Activated CD4-positive, alpha-beta memory T cell treated with anti-CD3 and anti-CD28 coated beads, Interleukin-2, amount 10 ng/mL, durations not matched to agents 7 days and 5 days (primary cell): ENCODE measurements at places on chromosomes 7 and 10.

- H3K27ac ChIP-seq = no peak overlapping the region
- peaks cover 2% of the 10 kb centered on the region for H3K36me3 ChIP-seq
- no peak for DNase-seq
- H3K4me1 ChIP-seq = peaks cover 2% of the 10 kb centered on the region
- H3K27me3 ChIP-seq = no peaks in the 10 kb centered on the region
Measured at GRCh38 chr10:4450981-4451908, 374.8 kb upstream of the AKR1E2 start.

GRCh38 chr7:135501402-135501801, 8.5 kb downstream of the CNOT4 start:
- peaks cover 16% of the 10 kb centered on the region for H3K4me1 ChIP-seq
- H3K36me3 ChIP-seq = peaks cover 5% of the 10 kb centered on the region
- no peak for DNase-seq
- no peaks in the 10 kb centered on the region for H3K27me3 ChIP-seq
- no peak overlapping the region for H3K27ac ChIP-seq
- no peak overlapping the region for H3K4me3 ChIP-seq

- no peaks in the 10 kb centered on the region for H3K4me1 ChIP-seq
- H3K36me3 ChIP-seq = no peaks in the 10 kb centered on the region
- DNase-seq = no peak
- H3K27me3 ChIP-seq = peaks cover 4% of the 10 kb centered on the region
- H3K27ac ChIP-seq = no peak overlapping the region
Measured at GRCh38 chr10:121684276-121684675, 86.0 kb upstream of the FGFR2 start.

DNA sequence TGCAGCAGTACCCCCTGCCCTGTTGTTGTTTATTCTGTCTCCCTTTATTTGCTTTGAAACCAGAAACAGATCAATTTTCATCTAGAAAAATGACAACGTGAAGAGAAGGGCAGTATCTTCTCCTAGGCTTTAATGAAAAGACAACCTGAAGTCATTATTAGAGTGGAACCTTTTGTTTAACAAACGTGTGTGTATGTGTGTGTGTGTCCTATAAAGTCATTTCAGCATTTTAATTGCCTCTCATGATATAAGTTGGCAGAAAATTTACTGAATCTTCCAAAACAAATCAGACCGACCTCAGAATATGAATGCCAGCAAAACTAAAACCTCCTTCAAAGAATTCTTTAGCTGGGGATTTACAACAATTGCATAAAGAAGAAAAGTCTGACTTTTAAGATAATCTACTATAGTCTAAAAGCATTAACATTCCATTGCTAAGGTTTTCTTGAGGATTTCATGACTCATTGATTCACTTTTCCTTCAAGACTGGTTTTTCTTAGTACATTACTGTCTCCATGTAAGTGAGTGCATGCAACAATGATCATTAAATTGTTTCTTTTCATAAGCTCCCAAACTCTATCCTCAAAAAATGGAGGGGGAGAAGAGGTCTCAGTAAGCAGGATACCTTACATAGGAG, 3.2 kb downstream of the GLI3 start:
- no peak overlapping the region for H3K27ac ChIP-seq
- peaks cover 64% of the 10 kb centered on the region for H3K27me3 ChIP-seq
- DNase-seq = no peak
- H3K36me3 ChIP-seq = peaks cover 3% of the 10 kb centered on the region
- H3K4me1 ChIP-seq = peaks cover 6% of the 10 kb centered on the region

- H3K27ac ChIP-seq = peak overlapping the region; percentile 24
- H3K4me1 ChIP-seq = peaks cover 32% of the 10 kb centered on the region
- no peak overlapping the region for H3K4me3 ChIP-seq
- peaks cover 3% of the 10 kb centered on the region for H3K36me3 ChIP-seq
Measured at GRCh38 chr10:97791824-97792721, 20.3 kb upstream of the SFRP5 start.

DNA sequence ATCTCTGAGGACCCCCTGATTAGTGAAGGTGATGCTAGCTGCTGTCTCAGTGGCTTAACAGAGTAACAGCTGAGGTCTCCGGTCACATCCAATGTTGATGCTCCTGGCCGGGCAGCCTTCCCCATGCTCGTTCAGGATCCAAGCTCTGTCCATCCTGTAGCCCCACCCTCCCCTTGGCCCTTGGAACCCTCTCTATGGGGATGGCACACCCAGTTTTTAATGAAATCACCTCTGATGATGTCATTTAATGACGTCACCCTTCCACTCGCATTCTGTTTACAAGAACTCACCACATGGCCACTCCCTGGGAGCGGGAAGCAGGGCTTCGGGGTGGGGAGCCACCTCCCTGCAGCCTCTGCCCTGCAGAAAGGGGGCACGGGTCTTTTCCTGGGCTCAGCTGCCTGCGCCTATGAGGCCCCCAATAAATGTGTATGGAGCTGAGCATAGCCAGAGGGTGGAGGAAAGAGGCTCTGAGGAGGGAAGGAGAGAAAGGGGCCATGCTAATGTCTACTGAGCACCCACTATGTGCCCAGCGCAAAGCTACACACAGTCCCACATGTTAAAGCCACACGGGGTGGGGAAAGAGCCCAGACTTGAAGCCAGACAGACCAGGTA, 95.5 kb downstream of the OAT start:
- no peak overlapping the region for H3K4me3 ChIP-seq
- H3K4me1 ChIP-seq = no peaks in the 10 kb centered on the region
- H3K36me3 ChIP-seq = no peaks in the 10 kb centered on the region
- H3K27ac ChIP-seq = no peak overlapping the region

GRCh38 chr7:74581916-74582440, 75.5 kb upstream of the GTF2I start:
- H3K27ac ChIP-seq = no peak overlapping the region
- no peaks in the 10 kb centered on the region for H3K36me3 ChIP-seq
- H3K4me1 ChIP-seq = no peaks in the 10 kb centered on the region

DNA sequence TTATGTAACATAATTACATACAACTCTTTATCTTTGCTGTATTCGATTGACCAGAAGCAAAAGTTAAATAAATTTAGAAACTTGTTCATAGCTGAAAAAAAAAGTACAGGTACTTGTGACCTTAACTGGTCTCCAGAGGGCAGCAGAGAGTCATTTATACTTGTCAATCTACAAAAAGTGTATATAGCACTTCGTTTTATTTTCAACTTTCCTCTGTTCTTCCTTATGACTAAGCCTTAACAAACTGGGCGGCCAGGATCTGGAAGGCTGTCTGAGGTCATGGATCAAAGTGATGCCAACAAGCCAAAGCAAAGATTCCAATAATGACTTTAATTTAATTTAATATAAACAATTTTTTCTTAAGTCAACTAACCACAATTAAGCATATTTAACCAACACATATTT, 29.8 kb downstream of the C10orf67 start:
- no peak overlapping the region for H3K27ac ChIP-seq
- peak; percentile 34 for DNase-seq
- no peak overlapping the region for H3K4me3 ChIP-seq
- peaks cover 5% of the 10 kb centered on the region for H3K27me3 ChIP-seq

DNA sequence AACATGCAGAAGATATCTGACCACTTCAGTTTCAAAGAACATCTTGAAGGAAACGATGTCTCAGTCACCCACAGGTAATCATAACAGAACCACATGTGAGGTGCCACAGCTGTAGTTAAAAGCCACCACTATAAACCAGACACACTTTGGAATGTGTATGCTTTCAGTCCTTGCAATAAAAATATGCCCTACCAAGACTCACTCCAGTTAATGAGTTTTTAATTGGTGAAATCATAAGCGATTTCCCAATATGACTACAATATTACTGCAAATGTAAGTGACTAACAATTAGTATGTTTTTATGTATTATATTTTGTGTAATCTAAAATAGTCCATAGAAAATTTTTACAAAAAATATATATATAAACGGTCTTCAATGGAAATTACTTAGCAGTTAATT, 428.2 kb downstream of the PARD3 start:
- no peaks in the 10 kb centered on the region for H3K36me3 ChIP-seq
- no peak overlapping the region for H3K4me3 ChIP-seq
- H3K27me3 ChIP-seq = no peaks in the 10 kb centered on the region
- no peak for DNase-seq

GRCh38 chr10:124383496-124383895, 35.2 kb downstream of the OAT start:
- no peak overlapping the region for H3K4me3 ChIP-seq
- H3K27me3 ChIP-seq = peaks cover 23% of the 10 kb centered on the region
- no peaks in the 10 kb centered on the region for H3K36me3 ChIP-seq
- H3K27ac ChIP-seq = no peak overlapping the region

DNA sequence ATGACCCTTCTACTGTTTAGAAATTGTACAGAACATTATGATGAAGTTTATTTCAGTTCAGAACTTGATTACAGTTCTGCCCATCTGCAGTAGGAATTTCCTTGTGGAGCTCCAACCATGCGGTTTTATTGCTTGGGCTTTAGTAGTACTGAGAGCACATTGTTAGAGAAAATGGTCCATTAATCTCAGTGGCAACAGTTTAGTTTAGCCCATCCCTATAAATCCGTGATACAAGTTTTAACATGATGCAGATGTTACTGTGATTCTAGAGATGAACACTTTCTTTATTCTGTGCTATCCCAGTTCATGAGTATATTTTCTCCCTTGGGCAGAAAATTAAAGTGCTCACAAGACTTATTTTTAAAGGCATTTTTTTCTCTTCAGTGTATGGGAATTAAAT, 84.8 kb upstream of the FZD8 start:
- no peaks in the 10 kb centered on the region for H3K36me3 ChIP-seq
- H3K4me1 ChIP-seq = no peaks in the 10 kb centered on the region
- no peak overlapping the region for H3K4me3 ChIP-seq
- DNase-seq = no peak
- no peaks in the 10 kb centered on the region for H3K27me3 ChIP-seq

- H3K27me3 ChIP-seq = no peaks in the 10 kb centered on the region
- H3K36me3 ChIP-seq = peaks cover 23% of the 10 kb centered on the region
- H3K27ac ChIP-seq = no peak overlapping the region
- DNase-seq = no peak
- peaks cover 6% of the 10 kb centered on the region for H3K4me1 ChIP-seq
- no peak overlapping the region for H3K4me3 ChIP-seq
Measured at GRCh38 chr7:127890726-127891125, 140.5 kb downstream of the LRRC4 start.

GRCh38 chr7:140003913-140004382, 58.8 kb downstream of the PARP12 start:
- no peaks in the 10 kb centered on the region for H3K27me3 ChIP-seq
- no peaks in the 10 kb centered on the region for H3K36me3 ChIP-seq
- no peak overlapping the region for H3K4me3 ChIP-seq
- DNase-seq = peak; percentile 39

GRCh38 chr7:121931149-121931902, 58.4 kb downstream of the PTPRZ1 start:
- H3K4me3 ChIP-seq = no peak overlapping the region
- H3K27ac ChIP-seq = no peak overlapping the region
- H3K4me1 ChIP-seq = no peaks in the 10 kb centered on the region
- DNase-seq = no peak

DNA sequence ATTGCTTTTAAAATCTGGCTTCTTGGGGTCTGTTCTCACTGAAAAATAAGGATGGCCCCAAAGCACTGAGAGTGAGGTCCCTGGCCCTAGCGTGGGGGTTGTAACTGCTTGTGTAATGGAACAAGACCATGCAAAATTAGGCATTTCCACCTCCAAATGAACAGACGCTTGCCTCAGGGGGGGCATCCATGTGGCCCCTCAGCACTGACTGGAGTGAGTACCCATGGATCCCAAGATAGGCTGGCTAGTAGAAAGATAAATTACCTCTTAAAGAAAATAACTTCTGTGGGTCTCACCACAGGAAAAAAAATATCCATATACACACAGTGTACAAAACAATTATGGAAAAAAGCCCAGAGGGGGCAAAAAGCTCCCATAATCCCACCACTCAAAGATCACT, 15.2 kb upstream of the CPA1 start:
- no peaks in the 10 kb centered on the region for H3K36me3 ChIP-seq
- no peak overlapping the region for H3K27ac ChIP-seq
- no peaks in the 10 kb centered on the region for H3K27me3 ChIP-seq
- peaks cover 3% of the 10 kb centered on the region for H3K4me1 ChIP-seq

DNA sequence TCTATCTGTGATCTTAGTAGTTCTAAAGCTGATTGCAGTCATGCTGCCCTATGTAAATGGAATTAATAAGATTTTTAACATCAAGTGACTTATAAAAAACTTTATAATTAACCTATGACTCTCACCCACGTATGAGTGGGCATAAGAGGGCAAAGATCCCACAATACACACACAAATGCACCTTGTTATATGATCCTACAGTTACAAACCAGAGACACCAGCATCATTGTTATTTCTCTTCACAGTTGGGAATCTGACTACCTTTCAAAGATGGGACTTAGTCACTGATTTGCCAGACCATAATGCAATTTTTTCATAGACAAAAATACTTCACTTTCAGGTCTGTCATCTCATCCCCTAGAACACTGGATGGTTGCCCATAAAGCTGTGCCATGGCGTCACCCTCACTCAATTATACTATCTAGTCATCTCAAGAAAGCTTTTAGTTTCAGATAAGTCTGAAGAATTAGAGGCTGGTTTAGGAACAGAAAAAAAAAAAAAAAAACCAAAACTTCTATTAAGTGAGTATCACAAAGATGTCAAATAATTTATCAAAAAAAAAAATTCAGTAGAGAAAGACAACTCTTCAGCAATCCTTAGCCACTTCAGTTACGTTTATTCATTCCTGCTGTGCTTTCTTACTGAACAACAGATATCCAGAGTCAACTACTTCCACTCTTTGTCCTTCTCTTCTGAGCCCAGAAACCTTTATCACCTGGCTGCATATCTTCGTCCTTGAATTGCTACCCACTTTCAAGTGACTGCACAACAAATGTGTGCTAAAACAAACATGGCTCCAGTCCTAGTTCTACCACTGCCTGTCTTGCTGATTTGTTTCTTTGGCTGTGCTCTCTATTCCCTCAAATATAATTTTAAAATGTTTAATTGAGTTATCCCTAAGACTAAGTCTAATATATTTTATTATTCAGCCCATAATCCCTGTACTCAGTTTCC, 175.0 kb upstream of the CHRM2 start:
- H3K36me3 ChIP-seq = no peaks in the 10 kb centered on the region
- no peak overlapping the region for H3K27ac ChIP-seq
- H3K4me1 ChIP-seq = no peaks in the 10 kb centered on the region
- H3K27me3 ChIP-seq = no peaks in the 10 kb centered on the region
- H3K4me3 ChIP-seq = no peak overlapping the region
- DNase-seq = no peak

DNA sequence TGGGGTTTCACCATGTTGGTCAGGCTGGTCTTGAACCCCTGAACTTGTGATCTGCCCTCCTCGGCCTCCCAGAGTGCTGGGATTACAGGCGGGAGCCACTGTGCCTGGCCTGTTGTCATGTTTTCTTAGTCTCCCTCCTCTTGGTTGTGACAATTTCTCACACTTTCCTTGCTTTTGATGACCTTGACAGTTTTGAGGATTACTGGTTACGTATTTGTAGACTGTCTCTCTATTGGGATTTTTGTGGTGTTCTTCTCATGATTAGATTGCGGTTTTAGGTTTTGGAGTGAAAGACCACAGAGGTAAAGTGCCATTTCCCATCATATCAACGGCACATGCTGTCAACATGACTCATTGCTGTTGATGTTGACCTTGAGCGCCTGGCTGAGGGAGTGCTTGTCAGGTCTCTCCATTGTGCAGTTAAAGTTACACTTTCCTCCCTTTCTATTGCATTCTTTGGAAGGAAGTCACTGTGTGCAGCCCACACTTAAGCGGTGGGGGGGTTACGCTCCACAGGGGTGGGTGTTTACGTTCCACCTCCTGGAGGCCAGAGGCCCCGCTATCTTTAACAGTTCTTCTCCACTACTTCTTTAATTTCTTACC, 10.8 kb downstream of the NEURL1 start:
- no peaks in the 10 kb centered on the region for H3K36me3 ChIP-seq
- no peak overlapping the region for H3K4me3 ChIP-seq
- H3K27ac ChIP-seq = peak overlapping the region; percentile 0
- peak; percentile 66 for DNase-seq
